ENCODE measurements at places on chromosomes 16 and 17.

DNA sequence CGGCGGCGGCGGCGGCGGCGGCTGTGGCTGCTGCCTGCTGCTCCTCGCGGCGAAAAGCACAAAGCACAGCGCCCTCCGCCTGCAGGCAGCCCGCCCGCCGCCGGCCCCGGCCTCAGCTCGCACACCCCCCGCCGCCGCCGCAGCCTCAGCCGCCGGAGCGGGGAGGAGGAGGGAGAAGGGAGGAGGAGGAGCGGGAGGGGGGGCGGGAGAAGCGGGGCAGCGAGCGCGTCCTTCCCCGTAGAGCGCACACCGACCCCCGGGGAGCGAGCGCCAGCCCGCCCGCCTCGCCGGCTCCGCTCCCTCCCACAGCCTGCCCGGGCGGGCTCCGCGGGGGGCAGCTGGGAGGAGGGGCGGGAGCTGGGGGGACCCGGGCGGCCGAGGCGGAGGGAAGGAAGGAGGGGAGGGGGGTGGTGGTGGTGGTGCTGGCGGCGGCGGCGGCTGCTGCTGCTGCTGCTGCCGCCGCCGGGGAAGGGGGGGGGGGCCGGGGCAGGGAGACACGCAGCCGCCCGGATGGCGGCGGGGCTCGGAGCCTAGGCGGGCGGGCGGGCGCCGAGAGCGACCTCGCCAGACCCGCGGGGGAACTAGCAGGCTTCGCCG, at the start of gene UBTF:
TSS of gene UBTF (minus strand) at position 60 of the 597 bp plus-strand sequence. CDS start 1,446 bp downstream, outside the sequence.
- DNase-seq: peak; percentile 59

- DNase-seq: no peak
Measured at GRCh38 chr16:28983644-28984043, 1.2 kb upstream of the LAT start.

GRCh38 chr17:7307686-7308624, 527 bp downstream of the EIF5A start:
- peak; percentile 43 for DNase-seq

- DNase-seq: no peak
Measured at GRCh38 chr17:19306160-19307111, 56.1 kb downstream of the B9D1 start.

- DNase-seq: no peak
Measured at GRCh38 chr17:37693328-37693727, 50.1 kb upstream of the DDX52 start.

DNA sequence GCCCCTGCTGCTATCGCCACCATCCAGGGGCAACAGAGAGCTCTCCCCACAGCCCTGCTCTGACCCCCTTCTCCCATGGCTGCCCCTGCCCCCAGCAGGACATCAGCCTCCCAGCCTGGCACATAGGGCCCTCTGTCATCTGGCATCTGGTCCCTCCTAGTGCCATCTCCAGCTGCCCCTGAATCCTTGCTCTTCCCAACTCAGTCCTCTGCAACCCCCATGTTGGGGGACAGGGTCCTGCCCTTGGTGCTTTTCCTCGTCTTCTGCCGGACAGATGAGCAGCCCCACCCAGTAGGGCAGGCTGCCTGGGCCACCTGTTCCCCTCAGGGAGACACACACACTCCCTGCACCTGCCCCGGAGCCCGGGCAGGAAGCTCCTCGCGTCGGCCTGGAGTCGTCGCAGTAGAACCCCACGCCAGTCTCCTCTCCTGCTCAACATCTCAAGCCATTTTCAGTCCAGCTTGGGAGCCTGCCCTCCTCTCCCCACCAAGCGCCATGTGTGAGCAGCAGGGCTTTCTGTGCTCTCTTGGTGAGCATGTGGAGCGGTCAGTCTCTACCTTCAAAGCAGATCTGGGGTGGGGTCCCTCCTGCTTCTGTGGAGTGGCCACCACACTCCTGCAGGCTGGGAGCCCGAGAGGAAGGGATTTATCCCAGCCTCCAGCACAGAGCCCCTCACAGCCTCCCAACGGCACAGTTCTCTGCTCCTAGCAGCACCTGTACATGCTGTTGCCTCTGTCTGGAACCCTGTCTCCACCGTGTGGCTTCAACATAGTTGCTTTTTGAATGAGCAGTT, 28.2 kb downstream of the TNFRSF13B start:
- DNase-seq: no peak

- DNase-seq: no peak
Measured at GRCh38 chr16:53052519-53053501, at the start of gene CHD9NB. Gene CHD9NB, minus strand, starts transcription at chr16:53052897. Its CDS starts 8,739 bp downstream, at chr16:53044158.

- DNase-seq: no peak
Measured at GRCh38 chr16:51382940-51383339, 231.9 kb upstream of the SALL1 start.

- DNase-seq: no peak
Measured at GRCh38 chr17:52389632-52390031, 231.1 kb upstream of the CA10 start.

GRCh38 chr16:47858333-47858982, 297.3 kb downstream of the ABCC12 start:
- no peak for DNase-seq

- no peak for DNase-seq
Measured at GRCh38 chr16:46715769-46716305, 26.4 kb downstream of the ORC6 start.
